Frontal cortex (tissue), 4 donors: ENCODE measurements at places on chromosomes 16 and 17. TPM values are rescaled to one million over a fixed set of nuclear protein-coding genes. Genes with fewer than 3 reads are reported as not detected.

Gene ICAM2
- total RNA-seq, result 7.3 TPM

Gene ANKFN1
- 2.4 TPM for total RNA-seq

Gene WNT3
- 6.1 TPM for total RNA-seq

Gene TBC1D3B
- 1.6 TPM for total RNA-seq

Gene GPR139
- total RNA-seq, result 2.4 TPM

Gene ZBTB4
- 11.8 TPM for total RNA-seq

Gene ODAD4
- total RNA-seq, result 3.3 TPM

Gene GLIS2
- 8.6 TPM for total RNA-seq

Gene C1QTNF1
- 0.41 TPM for total RNA-seq

Gene PPY
- not detected for total RNA-seq

Gene SLC6A2
- total RNA-seq, result under 0.01 TPM

Gene KRTAP4-16
- total RNA-seq, result not detected

Gene CPHXL2
- total RNA-seq, result not detected

Gene SLC5A10
- not detected for total RNA-seq

Gene MMP28
- total RNA-seq, result 9.4 TPM

Gene ANKS4B
- under 0.01 TPM for total RNA-seq

Gene CXCL16
- total RNA-seq, result under 0.01 TPM

Gene USP7
- total RNA-seq, result 79.5 TPM

Gene PYY
- not detected for total RNA-seq

Gene TP53TG3
- not detected for total RNA-seq

Gene SRCIN1
- total RNA-seq, result 23.6 TPM

Gene PCGF2
- total RNA-seq, result 8.2 TPM

Gene SLC5A11
- total RNA-seq, result not detected

Gene CCDC40
- 6.5 TPM for total RNA-seq

Gene HAS3
- 4.9 TPM for total RNA-seq

Gene GRIN2C
- total RNA-seq, result 1.2 TPM

Gene ITGAX
- total RNA-seq, result 0.41 TPM

Gene ALOX15B
- under 0.01 TPM for total RNA-seq

Gene GJD3
- not detected for total RNA-seq

Gene CIBAR2
- total RNA-seq, result 0.41 TPM

Gene NLE1
- total RNA-seq, result 19.2 TPM

Gene SOCS1
- 0.82 TPM for total RNA-seq

Gene MON1B
- total RNA-seq, result 7.7 TPM

Gene AGRP
- not detected for total RNA-seq

Gene CHST4
- total RNA-seq, result not detected

Gene C1QL1
- 1.2 TPM for total RNA-seq

Gene GRAPL
- 1.2 TPM for total RNA-seq

Gene ADAD2
- total RNA-seq, result not detected

Gene CHRNE
- 0.82 TPM for total RNA-seq

Gene KRTAP9-2
- total RNA-seq, result not detected

Gene ABCC12
- total RNA-seq, result 0.41 TPM

Gene TBC1D3K
- not detected for total RNA-seq

Gene CAPNS2
- not detected for total RNA-seq

Gene ASGR1
- 18.8 TPM for total RNA-seq

Gene GNAO1
- 54.2 TPM for total RNA-seq

Gene NXPH3
- 7.7 TPM for total RNA-seq

Gene ZNF598
- 5.7 TPM for total RNA-seq

Gene DPEP3
- total RNA-seq, result not detected

Gene CYTH1
- 53.4 TPM for total RNA-seq

Gene AXIN2
- total RNA-seq, result 39.5 TPM

Gene GPR142
- not detected for total RNA-seq

Gene NETO2
- 169 TPM for total RNA-seq

Gene ANKFY1
- 33.0 TPM for total RNA-seq

Gene TAT
- total RNA-seq, result not detected

Gene SYNGR3
- 71.3 TPM for total RNA-seq

Gene DNASE1
- 25.7 TPM for total RNA-seq

Gene PIMREG
- total RNA-seq, result 4.1 TPM

Gene LUC7L3
- total RNA-seq, result 115 TPM
